NCI-H1048 (cell line): ENCODE measurements at places on chromosomes 5 and 9.

DNA sequence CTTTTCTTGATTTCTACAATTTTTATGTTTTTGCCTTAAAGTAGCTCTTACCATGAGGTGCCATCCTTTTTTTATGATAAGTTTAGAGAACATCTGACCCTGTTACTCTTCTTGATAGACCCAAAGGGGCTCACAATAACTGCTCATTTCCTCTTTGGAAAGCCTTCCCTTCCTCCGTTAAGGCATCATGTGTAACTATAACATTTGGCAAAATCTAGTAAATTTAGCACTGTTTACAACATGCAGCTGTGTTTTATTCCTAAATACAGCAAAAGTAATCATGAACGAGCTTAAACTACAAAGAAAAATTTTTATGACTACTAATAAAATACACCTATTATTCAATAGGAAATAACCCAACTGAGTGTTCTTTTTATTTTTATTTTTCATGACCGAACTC lies 705.1 kb downstream of the MAT2B start:
- no peak for DNase-seq

GRCh38 chr5:12825163-12825562 lies 920.9 kb upstream of the CTNND2 start:
- no peak for DNase-seq

DNA sequence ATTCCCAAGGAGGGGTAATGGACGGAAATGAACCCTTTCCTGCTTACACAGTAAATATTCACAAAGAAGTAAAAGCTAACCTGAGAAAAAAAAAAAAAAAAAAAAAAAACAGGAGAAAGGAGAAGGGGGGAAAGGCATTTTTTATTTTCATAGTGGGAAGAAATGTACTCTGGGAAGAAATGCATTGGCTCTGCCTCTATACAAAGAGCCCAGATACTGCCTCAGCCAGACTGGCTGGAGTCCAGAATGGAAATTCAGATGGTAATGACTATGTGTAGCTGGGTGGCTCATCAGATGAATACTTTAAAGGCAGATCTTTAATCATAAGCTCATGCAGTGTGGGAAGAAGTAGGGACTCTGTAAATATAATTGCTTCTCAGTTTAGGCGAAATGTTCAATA lies 124.9 kb upstream of the ZNF608 start:
- no peak for DNase-seq

DNA sequence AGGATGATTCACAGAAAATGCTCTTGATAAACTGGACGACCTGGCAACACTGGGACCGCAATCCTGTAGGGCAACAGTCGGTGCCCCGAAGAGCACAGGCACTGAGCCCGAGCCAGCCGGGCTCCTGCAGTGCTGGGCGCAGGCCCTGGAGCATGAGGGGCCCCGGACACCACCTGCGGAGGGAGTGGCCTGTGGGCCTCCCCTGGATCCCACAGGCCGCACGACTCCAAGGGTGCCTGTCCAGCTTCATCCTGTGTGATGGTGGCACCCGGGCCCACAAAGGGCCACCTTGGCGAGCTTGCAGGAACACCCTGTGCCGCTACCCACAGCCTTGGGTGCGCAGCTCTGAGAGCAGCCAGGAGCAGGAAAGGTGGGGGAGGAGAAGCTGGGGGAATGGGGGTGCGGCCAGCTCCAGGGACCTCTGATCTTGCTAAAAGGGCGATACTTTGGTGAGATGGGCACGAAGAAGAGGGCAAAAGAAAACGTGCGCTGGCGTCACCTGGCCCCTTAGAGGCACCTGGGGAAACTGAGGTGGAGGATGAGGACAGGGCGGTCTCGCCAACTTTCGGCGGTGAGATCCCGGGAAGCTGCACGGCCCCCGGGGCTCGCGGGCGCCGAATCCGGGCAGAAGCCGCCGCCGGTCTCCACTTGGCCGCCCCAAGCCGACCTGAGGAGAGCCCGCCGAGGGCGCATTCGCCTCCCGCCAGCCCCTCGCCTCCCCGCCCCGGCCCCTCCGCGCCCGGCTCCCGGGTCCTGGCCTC lies 722 bp downstream of the TBC1D9B start:
- DNase-seq: no peak

- DNase-seq: no peak
These were observed 81.5 kb downstream of the RGS3 start for GRCh38 chr9:113545068-113545467.

DNA sequence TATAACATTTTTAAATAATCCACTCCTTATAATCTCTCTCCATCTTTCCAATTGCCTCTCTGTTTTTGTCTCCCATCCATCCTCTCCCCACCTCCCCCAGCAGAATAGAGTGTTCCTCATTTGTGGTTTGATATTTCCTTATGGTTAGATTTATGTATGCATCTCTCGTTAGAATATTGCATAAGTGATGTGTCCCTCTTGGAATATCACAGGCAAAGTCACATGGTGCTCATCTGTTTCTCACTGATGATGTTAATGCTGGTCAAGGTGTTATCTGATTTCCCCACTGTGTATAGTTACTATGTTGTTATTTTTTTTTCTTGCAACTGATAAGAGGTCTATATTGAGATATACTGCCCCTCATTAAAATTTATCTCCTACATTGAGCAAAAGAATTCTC lies 3.1 kb upstream of the LRRC70 start:
- DNase-seq: no peak

GRCh38 chr9:137032858-137033257 lies 970 bp upstream of the FUT7 start:
- DNase-seq: no peak

DNA sequence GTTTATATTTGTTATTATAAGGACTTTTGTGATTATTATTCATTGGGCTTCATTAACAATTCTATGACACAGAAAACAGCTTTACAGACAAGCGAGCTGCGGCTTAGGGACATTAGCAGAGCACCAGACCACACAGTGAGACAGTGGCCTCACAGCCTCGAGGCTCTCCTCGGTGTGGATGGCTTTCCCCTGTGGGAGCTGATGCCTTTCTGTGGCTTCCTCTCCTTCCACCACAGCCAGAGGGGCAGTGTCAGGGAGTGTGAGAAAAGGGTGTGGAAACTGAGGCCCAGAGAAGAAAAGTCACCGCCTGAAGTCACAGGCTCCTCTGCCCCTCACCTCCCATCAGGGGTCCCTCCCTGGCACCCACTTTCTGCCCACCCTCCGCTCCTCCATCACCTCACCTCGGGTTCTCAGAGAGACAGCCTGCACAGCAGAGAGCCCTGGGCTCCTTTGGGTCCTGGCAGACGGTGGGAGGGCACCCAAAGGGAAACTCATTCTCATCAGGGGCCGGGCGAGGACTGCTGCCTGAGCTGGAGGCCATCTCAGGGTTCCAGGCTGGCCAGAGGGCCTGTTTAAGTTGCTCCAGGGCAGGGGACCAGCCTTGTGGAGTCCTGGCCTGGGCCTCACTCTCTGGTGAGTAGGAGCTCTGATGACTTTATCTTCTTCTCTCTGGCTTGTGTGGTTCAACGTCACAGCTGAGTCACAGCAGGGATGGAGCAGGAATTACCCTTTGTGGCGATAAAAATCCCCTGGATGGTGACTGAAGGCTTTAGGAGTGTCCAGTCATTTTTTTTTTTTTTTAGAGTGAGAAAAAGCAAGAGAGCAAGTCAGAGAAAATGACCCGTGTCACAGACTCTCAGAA lies 830 bp downstream of the TRAF1 start:
- no peak for DNase-seq

- no peak for DNase-seq
These were observed 173.9 kb downstream of the HSPA4 start for GRCh38 chr5:133225671-133226152.

GRCh38 chr5:123515904-123516303 lies 3.9 kb downstream of the CSNK1G3 start:
- no peak for DNase-seq

DNA sequence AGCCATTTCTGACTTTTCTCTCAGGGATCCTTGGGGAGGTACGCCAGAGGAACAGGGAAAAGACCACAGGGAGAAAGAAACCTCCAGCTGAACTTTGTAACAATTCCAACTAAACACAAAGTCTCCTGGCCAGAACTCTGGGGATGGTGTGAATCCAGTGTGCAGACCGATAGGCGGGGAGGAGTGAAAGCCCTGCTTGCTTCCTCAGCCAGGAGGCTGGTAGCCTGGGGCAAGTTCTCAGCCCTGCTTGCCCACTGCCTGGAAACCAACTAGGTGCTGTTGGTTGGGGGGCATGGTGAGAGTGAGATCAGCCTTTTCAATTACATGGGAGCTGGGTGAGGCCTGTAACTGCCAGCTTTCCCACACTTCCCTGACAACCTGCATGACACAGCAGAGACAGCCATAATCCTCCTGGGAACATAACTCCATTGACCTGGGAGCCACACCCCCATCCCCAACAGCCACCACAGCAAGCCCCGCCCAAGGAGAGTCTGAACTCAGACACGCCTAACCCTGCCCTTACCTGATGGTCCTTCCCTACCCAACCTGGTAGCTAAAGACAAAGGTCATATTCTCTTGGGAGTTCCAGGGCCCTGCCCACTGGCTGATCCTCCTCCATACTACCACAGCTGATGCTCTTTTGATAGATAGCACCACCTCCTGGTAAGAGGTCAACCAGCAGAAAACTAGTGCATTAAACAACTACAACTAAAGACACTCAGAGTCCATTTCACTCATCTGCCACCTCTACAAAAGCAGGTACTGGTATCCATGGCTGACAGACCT lies 100.1 kb upstream of the TNFAIP8 start:
- DNase-seq: no peak

DNA sequence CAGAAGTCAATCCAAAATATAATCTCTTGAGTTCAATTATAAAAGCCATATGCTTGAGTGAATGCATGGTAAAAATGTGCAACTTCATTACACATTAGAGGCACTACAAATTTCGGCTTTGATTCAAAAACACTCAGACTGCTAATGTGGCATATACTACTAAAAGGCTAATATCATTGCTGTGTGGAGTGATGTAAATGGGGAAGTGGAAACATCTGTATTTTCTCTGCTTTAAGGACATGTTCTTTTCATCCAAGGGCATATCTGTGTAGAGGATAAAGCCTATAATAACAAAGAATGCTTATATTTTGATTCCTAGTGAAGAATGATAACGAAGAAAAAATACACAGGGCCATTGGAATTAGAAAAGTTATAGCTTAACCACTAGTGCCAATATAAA lies 643.9 kb upstream of the ZNF608 start:
- DNase-seq: no peak

- no peak for DNase-seq
These were observed 996.3 kb upstream of the CDH10 start for GRCh38 chr5:25641124-25641523.

DNA sequence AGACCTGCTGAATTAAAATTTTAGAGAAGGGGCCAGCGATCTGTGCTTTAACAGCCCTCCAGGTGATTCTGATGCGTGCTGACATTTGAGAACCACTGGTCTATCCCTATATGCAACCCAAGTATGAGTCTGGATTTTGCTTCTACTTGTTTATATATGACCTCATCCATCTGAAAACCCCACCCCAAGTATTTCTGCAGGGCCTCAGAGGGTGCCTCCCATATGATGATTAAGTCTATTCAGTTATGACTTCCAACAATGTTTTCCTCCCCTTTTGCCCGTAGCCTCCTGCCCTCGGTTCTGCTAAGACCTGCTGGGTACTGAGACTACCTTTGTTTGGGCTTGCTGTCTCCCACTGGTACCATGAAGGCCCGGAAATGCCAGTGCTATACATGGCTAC lies 376.0 kb upstream of the SMARCA2 start:
- DNase-seq: no peak

DNA sequence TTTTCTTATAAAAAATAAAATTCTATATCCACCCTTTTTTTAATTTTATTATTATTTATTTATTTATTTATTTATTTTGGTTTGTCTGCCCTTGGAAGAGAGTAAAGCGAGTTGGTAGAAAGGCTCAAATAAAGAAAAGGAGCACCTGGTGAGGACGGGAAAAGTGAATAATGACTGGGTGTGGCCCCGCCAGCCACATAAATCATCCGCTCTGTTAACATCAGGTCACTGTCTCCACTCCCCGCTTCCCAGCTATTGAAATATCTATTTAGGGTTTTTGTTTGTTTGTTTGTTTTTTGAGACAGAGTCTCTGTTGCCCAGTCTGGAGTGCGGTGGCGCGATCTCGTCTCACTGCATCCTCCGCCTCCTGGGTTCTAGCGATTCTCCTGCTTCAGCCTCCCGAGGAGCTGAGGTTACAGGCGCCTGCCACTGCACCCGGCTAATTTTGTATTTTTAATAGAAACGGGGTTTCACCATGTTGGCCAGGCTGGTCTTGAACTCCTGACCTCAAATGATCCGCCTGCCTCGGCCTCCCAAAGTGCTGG lies 844 bp downstream of the POLR3G start:
- DNase-seq: no peak

DNA sequence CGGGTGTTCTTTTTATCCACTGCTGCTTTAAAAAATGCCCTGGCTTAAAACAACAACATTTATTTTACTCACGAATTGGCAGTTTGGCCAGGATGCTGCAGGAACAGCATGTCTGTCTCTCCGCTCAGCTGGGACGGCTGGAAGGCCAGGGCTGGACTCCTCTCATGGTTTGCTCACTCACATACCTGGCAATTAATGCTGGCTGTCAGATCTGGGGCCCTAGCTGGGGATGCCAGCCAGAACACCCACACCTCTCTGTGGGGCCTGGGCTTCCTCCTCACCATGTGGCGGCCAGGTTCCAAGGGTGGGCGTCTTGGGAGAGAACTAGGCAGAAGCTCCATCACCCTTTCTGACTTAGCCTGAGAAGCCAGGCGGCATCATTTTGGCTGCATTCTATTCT lies 189.1 kb upstream of the IL12B start:
- no peak for DNase-seq

DNA sequence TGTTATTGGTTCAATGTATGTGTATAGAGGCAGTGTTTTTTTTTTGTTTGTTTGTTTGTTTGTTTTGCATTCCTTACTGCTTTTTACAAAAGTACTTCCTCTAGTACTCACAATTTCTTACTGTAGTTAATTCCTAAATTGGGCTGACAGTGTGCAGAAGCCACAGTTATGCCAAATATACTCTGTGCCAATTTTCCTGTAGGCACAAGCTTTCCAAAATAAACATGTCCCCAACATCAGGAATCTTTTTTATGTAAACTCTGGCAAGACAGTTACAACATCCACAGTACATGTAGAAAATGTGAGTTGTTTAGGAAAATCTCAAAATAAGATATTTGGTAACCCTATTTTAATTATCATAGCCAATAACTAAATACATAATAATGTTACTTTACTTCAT lies 161.6 kb upstream of the TSLP start:
- DNase-seq: no peak

DNA sequence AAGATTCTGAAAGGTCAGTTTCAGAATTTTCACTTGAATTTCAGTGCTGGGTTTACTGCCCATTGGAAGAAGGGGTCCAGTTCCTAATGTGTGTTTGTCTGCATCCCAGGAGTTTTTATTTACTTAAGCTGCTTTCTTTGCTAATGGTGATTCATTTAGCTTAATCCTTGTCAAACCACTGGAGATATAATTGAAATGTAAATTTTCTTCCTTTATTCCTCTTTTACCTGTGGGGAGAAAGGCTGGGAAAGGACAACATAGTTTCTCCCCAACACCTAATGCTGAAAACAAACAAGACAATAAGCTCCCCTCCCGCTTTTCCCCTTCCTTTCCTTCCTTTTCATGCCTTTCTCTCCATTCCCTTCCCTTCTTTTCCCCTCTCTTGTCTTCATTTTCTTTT lies 185.8 kb downstream of the KCTD16 start:
- DNase-seq: no peak

GRCh38 chr5:17436761-17437221 lies 61.2 kb upstream of the TAF11L2 start:
- no peak for DNase-seq
